T-helper 22 cell (primary cell): ENCODE measurements at places on chromosomes 11 and 22.

- no peak for DNase-seq
These were observed 208.5 kb upstream of the MTMR2 start for GRCh38 chr11:96132437-96132836.

DNA sequence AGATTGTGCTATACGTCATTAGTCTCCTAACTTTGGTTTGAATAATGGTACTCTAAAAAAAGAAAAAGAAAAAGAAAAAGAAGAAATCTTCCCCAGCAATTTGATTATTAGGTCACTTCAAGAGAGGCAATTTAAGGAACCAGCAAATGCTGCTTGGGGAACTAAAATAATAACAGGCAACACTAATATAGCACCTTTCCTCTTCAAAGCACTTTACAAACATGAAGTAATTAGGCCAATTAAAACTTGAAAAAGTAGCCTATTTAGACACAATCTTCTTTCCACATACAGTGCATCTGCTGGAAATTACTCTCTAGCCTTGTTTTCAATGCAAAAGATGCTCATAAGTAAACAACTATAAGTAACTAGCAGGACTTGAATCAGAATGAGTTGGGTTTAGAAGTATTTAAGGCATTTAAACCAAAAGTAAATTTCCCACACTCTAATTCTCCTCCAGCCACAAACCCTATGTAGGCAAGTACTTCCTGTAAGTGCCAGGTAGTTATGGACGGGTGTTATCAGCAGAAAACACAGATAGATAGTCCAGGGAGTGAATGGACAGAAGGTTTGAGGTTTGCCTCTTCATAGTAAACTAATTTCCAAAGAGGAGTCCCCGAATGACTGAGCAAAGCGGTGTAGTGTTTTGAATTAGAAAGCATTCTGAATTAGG, 44.5 kb downstream of the LRRC4C start:
- DNase-seq: no peak

DNA sequence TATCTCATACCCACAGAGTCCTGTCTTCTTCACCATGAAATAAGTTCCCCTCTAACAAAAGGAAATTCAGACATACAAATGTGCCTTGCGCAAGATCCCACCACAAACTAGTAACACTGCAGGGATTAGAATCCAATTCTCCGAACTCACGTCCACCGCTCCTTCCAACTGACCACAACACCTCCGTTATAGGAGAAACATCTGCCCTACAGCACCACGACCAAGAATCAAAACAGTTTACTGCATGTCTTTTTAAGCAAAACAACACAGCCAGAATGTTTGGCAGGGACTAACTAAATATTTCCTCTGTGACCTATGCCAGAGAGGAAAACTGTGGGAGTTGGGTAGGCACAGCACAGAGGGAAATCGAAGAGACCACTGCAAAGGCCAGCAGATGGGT, 72.7 kb upstream of the AKIP1 start:
- no peak for DNase-seq

DNA sequence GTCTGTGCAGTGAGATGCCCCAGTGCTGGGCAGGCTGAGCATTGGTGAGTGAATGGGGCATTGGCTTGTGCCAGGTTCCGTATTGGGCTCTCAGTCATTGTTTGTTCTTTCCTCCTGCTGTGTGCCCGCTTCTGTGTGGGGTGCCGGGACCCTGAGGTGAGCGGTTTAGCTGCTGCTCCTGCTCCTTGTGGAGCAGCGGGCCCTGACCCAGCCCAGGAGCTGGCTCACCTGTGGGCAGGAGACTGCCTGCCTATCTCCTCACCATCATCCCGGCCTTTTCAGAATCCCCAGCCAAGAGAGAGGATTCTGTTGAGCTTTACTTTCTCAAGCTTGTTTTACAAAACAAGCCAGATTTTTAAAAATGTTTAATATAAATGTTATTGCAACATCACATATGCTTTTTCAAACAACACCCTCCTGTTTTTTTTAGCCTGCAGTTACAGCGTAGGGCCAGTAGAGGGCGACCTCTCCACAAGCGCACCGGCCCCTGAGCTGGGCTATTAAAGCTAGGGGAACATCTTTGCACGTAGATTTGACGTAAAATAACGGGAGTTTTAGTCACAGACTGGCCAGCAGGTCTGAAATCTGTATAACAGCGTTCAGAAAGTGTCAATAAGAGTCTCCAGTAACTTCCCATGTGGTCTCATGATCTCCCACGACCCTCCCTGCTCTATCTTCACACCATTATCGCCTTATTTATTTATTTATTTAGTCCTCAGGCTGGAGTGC, 25.1 kb upstream of the RELT start:
- peak; percentile 25 for DNase-seq
